ENCODE measurements at places on chromosomes 6 and 20.

GRCh38 chr6:111068109-111068865, 19.0 kb upstream of the SLC16A10 start:
- DNase-seq: no peak

DNA sequence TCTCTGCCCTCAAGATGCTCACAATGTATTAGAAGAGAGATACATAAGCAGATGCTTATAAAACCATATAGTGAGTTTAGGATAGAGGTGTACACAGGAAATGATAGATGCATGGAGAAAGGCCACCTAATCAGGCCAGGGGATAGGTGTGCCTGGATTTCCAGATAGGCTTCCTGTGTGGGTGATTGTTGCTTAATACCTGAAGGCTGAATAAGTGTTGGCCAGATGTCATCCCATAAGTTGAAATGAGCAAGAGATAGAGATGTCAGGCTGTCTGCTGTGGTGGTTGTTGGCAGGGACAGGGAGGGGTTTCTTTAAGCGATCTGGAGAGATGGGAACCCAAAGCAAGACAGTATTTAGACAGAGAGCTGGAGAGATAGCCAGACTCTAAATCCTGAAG, 109.8 kb upstream of the SGK1 start:
- DNase-seq: no peak

GRCh38 chr6:83518816-83519480, 6.6 kb downstream of the PRSS35 start:
- DNase-seq: no peak

- no peak for DNase-seq
Measured at GRCh38 chr6:1390133-1390945, 963 bp downstream of the FOXF2 start.

DNA sequence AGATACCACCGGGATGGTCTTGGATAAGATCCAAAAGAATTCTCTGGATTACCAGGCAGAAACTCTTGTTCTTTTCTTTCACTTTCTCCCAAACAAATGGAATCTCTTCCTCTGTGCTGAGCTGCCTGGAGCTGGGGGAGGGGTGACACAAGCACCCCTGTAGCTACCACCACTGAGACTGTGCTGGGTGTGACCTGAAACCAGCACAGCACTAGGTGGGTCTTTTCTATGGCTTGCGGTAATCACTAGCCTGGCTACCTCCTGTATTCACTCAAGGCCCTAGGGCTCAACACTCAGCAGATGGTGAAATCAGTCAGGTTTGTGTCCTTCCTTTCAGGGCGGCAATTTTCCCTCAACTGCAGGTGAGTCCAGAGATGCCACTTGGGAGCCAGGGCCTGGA, 122.4 kb upstream of the CENPW start:
- DNase-seq: no peak

GRCh38 chr20:36008461-36009035, 40.2 kb downstream of the CNBD2 start:
- no peak for DNase-seq

DNA sequence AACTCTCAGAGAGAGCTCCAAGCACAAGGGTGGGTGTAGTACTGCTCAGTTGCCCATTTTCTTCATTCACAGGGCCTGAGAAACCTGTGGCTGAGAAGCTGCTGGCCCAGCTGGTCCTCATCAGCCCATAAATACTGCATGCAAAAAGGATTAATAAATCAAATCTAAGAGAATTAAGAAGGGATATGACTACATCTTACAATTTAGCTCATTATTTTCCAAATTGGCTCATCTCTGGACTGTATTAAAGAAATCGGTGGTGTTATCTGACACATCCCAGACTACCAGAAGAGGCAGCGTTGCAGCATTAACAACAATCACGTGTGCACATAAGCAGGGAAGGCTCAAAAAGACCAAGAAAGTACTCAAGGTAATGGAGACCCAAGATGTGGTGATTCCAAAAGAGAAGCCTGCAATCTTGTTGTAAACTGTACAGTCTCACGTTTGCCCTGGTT, 90.7 kb downstream of the CD24 start:
- no peak for DNase-seq

DNA sequence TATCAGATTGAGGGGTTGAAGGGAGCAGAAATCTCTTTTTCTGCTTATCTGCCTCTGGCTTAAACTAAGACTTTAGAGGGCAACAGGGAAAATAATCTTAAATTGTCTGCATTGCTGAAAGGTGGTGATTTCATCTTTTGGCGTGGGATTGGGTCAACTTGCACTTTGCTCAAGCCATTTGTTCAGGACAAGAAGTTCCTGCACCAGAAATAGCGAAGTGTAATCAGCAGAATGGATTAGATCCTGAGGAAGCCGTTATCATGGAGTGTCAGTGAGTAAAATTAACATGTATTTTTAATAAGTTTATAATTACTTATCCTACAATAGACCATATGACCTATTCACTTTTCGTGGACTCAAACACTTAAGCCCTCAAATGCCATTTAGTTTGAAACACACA, 249.3 kb downstream of the CD83 start:
- no peak for DNase-seq

DNA sequence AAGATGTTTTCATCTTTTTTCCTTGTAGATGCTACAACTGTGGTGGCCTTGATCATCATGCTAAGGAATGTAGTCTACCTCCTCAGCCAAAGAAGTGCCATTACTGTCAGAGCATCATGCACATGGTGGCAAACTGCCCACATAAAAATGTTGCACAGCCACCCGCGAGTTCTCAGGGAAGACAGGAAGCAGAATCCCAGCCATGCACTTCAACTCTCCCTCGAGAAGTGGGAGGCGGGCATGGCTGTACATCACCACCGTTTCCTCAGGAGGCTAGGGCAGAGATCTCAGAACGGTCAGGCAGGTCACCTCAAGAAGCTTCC, 101.5 kb downstream of the POPDC3 start:
- DNase-seq: no peak
